MG63 (cell line): ENCODE measurements at places on chromosomes 4 and X. TPM values are rescaled to one million over a fixed set of nuclear protein-coding genes. Genes with fewer than 3 reads are reported as not detected.

- no peak for DNase-seq
Measured at GRCh38 chrX:129188231-129188630, 335.1 kb downstream of the SMARCA1 start.

TCEANC gene
- 1.5 and 10.0 TPM in 2 replicates for total RNA-seq

PF4V1 gene
- total RNA-seq, result not detected in 2 replicates

DNA sequence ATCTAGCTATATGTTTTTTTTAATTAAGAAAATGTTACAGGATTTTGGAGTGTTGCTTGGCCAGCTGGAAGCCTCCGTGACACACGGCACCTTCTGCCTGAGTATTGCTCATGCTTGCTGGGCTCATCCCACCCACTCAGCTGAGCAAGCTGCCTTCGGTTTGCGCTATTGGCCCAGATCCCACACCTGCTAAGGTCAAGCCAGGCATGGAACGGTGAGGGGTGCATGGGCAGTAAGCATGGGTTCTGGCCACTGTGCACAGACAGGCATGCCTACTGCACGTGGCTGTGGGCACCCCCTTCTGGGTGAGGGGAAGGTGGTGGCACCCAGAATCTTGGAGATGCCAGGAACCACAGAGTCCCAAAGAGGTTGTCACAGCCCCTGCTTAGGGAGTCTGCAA is 1178.4 kb upstream of the PCDH7 start:
- no peak for DNase-seq

- no peak for DNase-seq
Measured at GRCh38 chrX:110414273-110414672, 55.6 kb downstream of the RTL9 start.

GRCh38 chrX:39227371-39227770 is 426.1 kb downstream of the MID1IP1 start:
- no peak for DNase-seq

GPC3 gene
- 1.1 TPM in 1 of 2 replicates, not detected in the other for total RNA-seq

DNA sequence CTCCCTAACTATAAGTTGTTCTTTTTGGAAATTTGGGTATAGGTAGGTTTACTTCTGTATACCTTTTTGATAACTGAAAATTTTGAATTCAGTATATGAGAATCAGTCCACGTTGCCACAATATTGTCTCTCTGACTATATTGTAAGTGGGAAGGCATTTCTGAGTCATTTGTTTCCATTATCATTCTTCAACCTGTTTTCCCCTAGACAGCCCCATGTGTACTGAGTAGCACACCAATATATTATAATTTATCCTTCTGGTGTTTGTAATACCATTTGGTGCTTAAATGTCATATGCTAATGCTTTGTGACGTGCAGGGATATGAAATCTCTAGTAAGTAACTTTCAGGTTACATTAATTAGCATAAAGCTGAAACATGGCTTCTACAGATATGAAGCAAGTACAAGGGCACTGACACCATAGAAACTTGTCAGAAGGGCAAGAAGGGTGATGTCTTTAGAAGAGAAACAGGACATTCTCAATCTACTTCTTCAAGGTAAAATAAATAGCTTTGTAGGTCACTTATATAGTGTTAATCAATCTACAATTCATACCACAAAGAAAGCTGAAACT is 27.7 kb downstream of the PAK3 start:
- no peak for DNase-seq

DNA sequence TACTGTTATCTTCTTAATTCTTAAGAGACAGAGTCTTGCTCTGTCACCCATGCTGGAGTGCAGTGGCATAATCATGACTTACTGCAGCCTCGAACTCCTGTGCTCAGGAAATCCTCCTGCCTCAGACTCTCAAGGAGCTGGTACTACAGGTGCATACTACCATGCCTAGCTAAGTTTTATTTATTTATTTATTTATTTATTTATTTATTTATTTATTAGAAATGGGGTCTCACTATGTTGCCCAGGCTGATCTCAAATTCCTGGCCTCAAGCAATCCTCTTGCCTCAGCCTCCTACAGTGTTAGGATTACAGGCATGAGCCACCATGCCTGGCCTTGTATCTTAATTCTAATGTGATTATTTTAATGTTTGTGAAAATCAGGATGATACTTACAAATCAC is 125.6 kb downstream of the THOC2 start:
- DNase-seq, result no peak

DNA sequence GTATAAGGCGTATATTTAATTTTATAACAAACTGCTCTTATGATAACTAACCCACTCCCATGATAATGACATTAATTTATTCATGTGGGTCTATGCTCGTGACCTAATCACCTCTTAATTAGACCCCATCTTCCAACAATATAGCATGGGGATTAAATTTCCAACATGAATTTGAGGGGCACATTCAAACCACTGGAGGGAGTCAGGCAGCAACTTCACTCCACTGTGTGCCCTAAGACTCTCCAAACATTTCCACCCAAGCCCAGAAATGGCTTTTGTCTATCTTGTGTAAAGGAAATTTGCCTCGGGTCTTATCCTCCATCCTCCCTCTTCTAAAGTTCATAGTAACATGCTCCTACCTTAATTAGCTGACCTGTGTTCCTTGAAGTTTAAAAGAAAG is 616.1 kb upstream of the CPEB2 start:
- DNase-seq, result no peak

DNA sequence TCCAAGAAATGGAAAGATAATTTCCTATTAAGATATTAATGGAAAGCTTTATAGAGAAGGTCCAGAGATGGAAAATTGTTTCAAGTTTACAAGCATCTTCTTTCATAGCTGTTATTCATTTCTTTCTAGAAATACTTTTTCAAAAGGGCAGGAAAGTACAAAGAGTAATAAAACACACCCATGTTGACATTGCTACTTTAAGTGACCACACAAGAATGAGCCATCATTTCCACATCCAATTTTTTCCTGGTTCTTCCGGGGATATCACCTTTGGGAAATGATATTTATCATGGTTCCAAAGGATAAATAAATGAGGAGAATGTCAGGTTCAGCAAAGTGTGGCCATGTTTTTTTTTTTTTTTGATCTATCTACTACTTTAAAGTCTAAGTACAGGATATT is 4.5 kb downstream of the GLRA2 start:
- DNase-seq, result no peak

DNA sequence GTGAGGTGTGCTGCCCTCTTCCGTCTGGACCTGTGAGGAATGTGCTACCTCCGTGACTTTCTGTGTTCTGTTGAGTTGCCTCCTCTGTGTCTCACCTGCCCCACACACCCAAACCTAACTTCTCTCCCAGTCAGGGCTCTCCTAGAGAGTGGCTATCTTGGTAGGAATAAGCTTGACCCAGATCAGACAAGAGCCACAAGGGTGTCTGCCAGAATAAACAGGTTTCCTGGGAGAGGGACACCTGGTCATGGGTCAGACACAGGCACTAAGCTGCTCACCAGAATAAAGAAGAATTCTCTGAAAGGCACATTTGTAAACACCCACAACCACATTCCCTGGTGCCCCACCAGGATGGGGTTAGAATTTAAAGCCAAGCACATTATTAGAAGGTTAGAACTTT is 11.1 kb downstream of the ZNF182 start:
- DNase-seq, result no peak

DNA sequence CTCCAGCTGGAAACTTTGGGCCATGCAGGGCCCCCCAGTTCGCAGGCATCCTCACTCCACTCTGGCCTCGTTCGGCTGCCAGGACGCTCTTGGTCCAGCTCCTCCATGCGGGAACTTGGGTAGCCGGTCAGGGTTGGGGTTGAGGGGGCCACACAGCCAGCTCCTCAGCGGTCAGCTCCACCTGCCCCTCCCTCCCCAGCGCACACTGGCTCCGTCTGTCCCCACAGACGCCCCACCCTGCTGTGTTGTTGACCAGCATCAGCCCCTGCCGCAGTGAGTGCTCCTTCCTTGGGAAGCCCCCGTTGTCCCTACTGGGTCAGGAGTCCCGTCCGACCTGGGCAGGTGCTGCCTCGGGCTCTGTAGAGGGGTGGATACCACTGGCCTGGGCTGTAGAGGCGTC is 5.8 kb downstream of the FGFRL1 start:
- DNase-seq, result no peak

TASL gene
- not detected in 2 replicates for total RNA-seq

TLR6 gene
- total RNA-seq, result 0.82 TPM in 1 of 2 replicates, not detected in the other

- no peak for DNase-seq
Measured at GRCh38 chrX:119089619-119090018, 16.8 kb downstream of the CT47C1 start.

GRCh38 chr4:101265816-101266172 is 81.5 kb downstream of the PPP3CA start:
- DNase-seq, result no peak

DNA sequence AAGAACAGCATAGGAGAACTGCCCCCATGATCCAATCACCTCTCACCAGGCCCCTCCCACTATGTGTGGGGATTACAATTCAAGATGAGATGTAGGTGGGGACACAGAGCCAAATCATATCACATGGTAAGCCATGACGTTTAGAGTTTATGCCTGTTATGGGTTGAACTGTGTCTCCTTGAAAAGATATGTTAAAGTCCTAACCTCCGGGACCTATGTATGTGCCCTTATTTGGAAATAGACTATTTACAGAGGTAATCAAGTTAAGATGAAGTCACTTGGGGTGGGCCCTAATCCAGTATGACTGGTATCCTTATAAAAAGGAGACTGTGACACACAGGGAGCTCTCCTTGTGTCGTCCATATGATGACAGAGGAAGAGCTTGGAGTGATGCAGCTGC is 25.2 kb upstream of the SLC2A9 start:
- DNase-seq, result no peak

DNA sequence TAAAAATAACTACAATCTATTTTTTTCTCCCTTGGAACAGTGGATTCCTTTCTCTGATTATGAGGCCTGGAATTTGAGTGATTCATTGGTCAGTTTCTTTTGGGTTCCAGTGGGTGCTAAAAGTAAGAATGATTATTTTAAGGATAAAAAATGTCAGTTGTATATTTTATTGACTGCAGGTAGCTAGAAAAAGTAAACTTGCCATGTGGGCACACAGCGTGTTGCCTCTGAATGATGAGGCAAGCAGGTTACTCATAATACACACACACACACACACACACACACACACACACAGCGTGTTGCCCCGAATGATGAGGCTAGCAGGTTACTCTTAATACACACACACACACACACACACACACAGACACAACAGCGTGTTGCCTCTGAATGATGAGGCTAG is 13.8 kb downstream of the GALNT7 start:
- DNase-seq, result peak; percentile 66

ANKRD50 gene
- 4.4 and 6.9 TPM in 2 replicates for total RNA-seq
